A549 treated with CpdA at 1 μM for 4 hours (cell line): ENCODE measurements at places on chromosomes 1 and 21. TPM values are rescaled to one million over a fixed set of nuclear protein-coding genes. Genes with fewer than 3 reads are reported as not detected.

Gene RASSF5
- total RNA-seq: 1.1 to 1.4 TPM (median 1.3 TPM) in 5 replicates

Gene CDC7
- total RNA-seq: 5.2 to 6.8 TPM (median 5.9 TPM) in 5 replicates

Gene OLFML3
- 3.4 to 4.1 TPM (median 4.1 TPM) in 5 replicates for total RNA-seq

Gene FTCD
- total RNA-seq: 0.05 TPM in 1 of 5 replicates, not detected in the others

Gene LCE1A
- total RNA-seq: not detected in 5 replicates
